GM23248 (cell line): ENCODE measurements at places on chromosomes 3 and 15. TPM values are rescaled to one million over a fixed set of nuclear protein-coding genes. Genes with fewer than 3 reads are reported as not detected.

Gene DNAJB8
- not detected in 2 replicates for total RNA-seq

Gene LRRC3B
- not detected in 2 replicates for total RNA-seq

Gene SNX22
- not detected in 2 replicates for total RNA-seq

Gene CYP1A1
- not detected in 2 replicates for total RNA-seq

Gene TBCCD1
- total RNA-seq: 14.6 and 17.7 TPM in 2 replicates

Gene GATA2
- total RNA-seq: 23.8 and 28.6 TPM in 2 replicates

Gene SOX14
- total RNA-seq: not detected in 2 replicates

Gene USP50
- not detected in 2 replicates for total RNA-seq

Gene ATP11B
- total RNA-seq: 68.1 and 73.5 TPM in 2 replicates

Gene TOP2B
- total RNA-seq: 58.4 and 70.1 TPM in 2 replicates

Gene AHSG
- total RNA-seq: not detected in 2 replicates

Gene CISH
- total RNA-seq: 1.0 and 1.1 TPM in 2 replicates

Gene KLHL6
- total RNA-seq: not detected in 2 replicates

Gene C3orf85
- not detected in 2 replicates for total RNA-seq

Gene CD80
- not detected in 2 replicates for total RNA-seq

Gene KY
- total RNA-seq: 0.51 and 0.76 TPM in 2 replicates

Gene LRRC31
- not detected in 2 replicates for total RNA-seq

Gene GOLGA8S
- 0.11 and 0.13 TPM in 2 replicates for total RNA-seq

Gene STRIT1
- not detected in 2 replicates for total RNA-seq

Gene STXBP5L
- total RNA-seq: not detected in 2 replicates

Gene SLC12A1
- not detected in 2 replicates for total RNA-seq

Gene GPD1L
- 3.5 and 3.9 TPM in 2 replicates for total RNA-seq

Gene ACOX2
- total RNA-seq: 7.5 and 9.7 TPM in 2 replicates

Gene MCCC1
- total RNA-seq: 20.4 and 22.3 TPM in 2 replicates

Gene GOLGA6A
- not detected in 2 replicates for total RNA-seq

Gene RBMS3
- 40.0 and 45.7 TPM in 2 replicates for total RNA-seq

Gene TNK2
- 8.5 and 12.3 TPM in 2 replicates for total RNA-seq

Gene DUOX2
- not detected in 2 replicates for total RNA-seq

Gene ANKDD1A
- total RNA-seq: 3.1 and 3.3 TPM in 2 replicates

Gene EPHB3
- 3.0 and 16.9 TPM in 2 replicates for total RNA-seq

Gene GXYLT2
- 10.0 and 13.2 TPM in 2 replicates for total RNA-seq

Gene GBE1
- 164 and 166 TPM in 2 replicates for total RNA-seq

Gene GADL1
- 0.13 TPM in 1 of 2 replicates, not detected in the other for total RNA-seq

Gene GJD2
- total RNA-seq: not detected in 2 replicates

Gene GRAMD2A
- not detected in 2 replicates for total RNA-seq

Gene CNTN4
- not detected in 2 replicates for total RNA-seq

Gene ZNF619
- total RNA-seq: 3.2 and 4.4 TPM in 2 replicates

Gene FOXB1
- not detected in 2 replicates for total RNA-seq

Gene SPSB4
- total RNA-seq: not detected in 2 replicates

Gene CTDSPL
- total RNA-seq: 22.9 and 33.4 TPM in 2 replicates

Gene SKOR1
- 0.11 TPM in 1 of 2 replicates, not detected in the other for total RNA-seq

Gene SLC28A2
- total RNA-seq: not detected in 2 replicates
